ENCODE measurements at places on chromosomes 2 and 18.

- no peak for DNase-seq
Measured at GRCh38 chr2:192148620-192149321, 46.0 kb downstream of the TMEFF2 start.

- no peak for DNase-seq
Measured at GRCh38 chr2:67917332-67918054, 145.3 kb downstream of the C1D start.

DNA sequence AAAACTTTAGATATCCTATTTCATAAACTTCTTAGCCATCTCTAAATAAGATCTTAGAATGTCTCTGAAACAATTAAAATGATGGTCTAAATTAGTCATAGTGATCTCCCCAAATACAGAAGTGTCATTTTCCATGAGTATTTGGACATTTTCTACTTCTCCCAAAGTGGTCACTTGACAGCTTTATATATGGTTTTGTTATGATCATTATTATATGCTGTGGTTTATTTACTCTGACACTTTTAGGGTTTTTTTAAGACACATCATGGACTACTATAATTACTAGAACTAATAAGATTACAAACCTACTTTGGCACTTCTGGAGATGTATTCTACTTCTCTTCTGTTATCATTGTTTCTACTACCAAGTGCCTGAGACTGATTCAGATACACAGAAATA, 47.1 kb downstream of the SLC25A12 start:
- DNase-seq: no peak

DNA sequence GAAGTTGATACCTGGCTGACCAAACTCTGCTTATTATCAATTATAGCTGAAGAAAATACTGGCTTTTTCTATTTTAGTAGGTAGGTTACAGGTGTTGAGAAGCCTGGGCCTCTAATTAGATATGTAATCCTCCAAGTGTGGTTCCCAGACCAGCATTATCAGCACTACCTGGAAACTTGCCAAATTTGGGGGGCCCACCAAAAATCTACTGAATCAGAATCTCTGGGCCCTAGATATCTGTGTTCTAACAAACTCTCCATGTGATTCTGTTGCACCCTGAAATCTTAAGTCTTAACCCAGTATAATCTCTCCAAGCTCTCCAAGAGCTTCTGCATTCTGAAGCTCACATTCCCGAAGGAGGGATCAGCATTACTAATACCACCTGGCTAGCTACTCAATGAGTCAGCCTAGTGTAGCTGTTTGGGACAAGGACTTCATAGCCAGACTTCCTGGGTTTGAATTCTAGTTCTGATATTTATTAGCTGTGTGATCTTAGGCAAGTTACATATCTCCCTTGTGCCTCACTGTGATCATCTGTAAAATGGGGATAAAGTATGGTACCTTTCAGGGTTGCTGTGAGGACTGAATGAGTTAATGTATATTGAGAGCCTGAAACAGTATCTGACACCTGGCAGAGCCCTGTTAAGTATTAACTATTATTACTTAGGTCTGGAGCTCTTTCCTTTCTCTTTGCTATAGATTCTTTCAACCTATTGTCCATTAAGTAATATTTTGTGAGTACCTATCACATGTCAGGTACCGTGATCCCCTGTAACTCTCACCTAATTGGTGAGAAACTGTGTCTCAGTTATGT, 94.1 kb upstream of the CD302 start:
- DNase-seq: no peak

- DNase-seq: no peak
Measured at GRCh38 chr2:7966032-7966431, 715.8 kb upstream of the ID2 start.

- DNase-seq: peak; percentile 76
Measured at GRCh38 chr2:168456521-168457189, 583 bp downstream of the CERS6 start.

DNA sequence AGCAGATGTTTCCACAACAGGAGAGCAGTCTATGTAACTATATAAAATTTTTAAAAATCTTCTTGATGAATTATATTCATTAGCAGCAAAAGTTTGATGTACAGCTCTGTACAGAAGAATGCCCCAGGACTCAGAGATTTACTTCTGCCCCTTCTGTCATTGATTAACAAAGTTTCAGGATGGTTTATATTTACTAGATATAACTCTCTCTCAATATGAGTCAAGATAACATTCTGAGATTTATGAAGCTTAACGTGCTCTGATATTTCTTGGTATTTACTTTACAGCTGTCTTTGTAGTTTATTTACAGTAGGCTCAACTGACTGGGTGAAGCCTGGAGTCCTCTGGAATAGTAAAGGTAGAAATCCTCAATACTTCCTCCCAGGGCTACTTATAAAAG, 93.6 kb upstream of the HNMT start:
- DNase-seq: no peak

DNA sequence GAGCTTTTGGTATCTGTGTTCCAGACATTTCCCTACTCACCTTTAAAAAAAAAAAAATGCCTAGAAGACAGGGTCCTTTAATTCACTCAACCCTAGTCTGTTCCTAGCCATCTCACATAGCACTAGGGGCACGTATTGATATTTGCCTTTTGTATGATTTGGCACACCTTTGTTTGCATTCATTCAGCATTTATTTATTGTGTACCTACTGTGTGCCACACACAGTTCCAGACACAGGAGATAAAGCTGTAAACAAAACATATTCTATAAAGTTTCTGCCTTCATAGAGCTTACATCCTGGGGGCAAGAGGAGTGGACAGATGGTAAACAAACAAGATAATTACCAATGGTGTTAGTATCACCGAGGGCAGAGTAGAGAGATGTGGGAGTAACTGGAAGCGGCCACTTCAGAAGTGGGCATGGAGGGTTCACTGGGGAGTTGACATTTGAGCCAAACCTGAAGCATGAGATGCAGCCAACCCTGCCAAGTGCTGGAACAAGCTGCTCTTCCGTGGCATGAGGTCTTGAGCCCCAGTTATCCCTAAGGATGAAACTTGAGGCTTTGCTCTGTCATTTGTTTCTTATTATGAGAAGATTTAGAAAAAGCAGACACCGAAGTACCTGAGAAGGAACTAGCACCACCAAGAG, 18.2 kb downstream of the MAPRE2 start:
- DNase-seq: no peak

DNA sequence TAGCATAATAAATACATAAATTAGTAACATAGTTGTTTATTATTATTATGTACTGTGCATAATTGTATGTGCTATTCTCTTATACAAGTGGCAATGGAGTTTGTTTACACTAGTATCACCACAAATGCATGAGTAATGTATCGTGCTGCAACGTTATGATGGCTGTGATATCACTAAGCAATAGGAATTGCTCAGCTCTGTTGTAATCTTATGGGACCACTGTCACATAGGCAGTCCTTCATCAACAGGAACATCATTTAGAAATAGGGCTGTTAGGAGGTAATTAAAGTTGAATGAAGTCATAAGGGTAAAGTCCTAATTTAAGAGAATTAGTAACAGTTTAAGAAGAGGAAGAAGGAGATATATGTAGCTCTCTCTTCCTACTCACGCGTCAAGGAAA, 33.8 kb downstream of the TEX51 start:
- no peak for DNase-seq
